ENCODE measurements at places on chromosomes 16 and 17.

GRCh38 chr16:10040136-10041080, 141.8 kb downstream of the GRIN2A start:
- no peak for DNase-seq

DNA sequence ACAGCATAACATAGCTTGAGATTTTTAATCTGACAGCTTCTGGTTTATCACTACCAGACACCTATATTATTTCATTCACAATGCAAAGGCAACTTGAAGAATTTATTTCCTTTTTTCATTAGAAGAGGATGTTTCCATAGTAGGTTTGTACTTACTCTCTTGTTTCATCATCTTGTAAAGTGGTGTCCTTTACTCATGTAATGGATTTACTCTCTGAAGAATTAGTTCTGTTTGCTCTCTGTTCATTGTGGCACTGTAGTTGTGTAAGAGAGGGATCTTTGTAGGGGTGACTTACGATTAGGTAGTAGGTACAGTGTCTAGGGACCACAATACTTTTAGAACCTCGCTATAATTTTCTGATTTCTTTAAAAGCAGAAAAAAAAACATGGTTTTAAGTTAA, 256.1 kb downstream of the BCAS3 start:
- DNase-seq, result no peak

GRCh38 chr17:72145962-72146361, 25.1 kb downstream of the SOX9 start:
- no peak for DNase-seq

GRCh38 chr16:58337090-58337444, 42.2 kb upstream of the PRSS54 start:
- no peak for DNase-seq

GRCh38 chr17:30234964-30235363, 533 bp downstream of the SLC6A4 start:
- DNase-seq, result no peak

- no peak for DNase-seq
Observed at GRCh38 chr16:23499801-23500200, 10.5 kb downstream of the GGA2 start.

GRCh38 chr16:71767060-71767900, 41.4 kb downstream of the AP1G1 start:
- no peak for DNase-seq

- no peak for DNase-seq
Observed at GRCh38 chr17:44362459-44362948, 1.1 kb downstream of the FAM171A2 start.

GRCh38 chr16:87322833-87323726, 5.9 kb upstream of the C16orf95 start:
- no peak for DNase-seq

DNA sequence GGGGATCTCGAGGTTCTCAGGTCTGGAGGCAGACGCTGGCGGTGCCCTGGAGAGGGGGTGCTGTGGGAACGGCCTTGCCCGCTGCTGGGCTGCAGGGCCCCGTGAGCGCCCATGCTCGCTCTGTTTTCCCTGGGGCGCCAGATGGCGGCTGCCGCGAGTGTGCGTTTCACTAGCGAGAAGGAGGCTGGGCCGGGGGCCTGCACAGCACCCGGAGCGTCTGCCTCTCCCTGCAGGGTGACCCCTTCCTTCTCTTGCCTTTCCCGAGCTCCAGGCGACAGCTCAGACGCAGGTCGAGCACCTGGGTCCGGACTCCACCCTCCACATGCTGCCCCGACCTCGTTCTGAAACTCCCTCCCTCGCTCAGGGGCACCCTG, 2.7 kb downstream of the TELO2 start:
- DNase-seq, result no peak

GRCh38 chr16:69471121-69471520, 46.7 kb downstream of the CYB5B start:
- DNase-seq, result no peak

DNA sequence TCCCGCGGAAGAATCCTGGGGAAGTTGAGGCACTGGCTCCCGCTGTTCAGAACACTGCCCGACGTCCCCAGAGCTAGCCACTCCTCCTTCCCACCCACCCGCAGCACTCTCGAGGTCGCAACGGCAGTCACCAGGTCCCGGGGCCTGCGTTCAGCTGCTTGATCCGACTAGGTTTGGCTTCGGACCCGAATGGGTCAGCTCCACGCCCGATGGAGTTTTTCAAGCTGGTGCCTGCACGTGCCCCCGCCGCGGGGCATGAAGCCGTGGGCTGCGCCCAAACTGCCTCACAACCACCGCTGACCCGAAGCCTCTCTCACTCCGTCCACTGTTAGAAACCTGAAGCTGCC, 12.4 kb upstream of the ODF4 start:
- DNase-seq, result no peak

GRCh38 chr17:38746004-38746848, 1.9 kb downstream of the PCGF2 start:
- DNase-seq, result no peak

DNA sequence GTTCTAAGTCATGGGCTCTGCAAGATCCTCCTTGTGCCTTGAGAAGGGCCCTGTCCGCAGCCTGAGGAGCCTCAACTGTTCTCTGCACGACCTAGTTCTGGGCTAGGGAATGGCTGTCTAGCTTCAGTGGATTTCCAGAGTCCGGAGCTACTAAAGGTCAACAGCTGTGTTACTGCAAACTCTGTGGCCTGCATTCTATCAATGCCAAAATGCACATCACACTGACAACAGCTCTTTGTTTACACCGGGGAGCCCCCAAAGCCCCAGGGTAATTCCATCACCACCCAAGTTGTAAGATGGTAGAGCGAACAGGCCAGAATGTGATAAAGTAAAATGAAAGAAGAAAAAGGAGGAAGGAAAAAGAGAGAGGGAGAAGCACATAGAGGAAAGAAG, 610.2 kb downstream of the MAF start:
- no peak for DNase-seq

- no peak for DNase-seq
Observed at GRCh38 chr16:89360760-89361435, 129.5 kb downstream of the ANKRD11 start.

- no peak for DNase-seq
Observed at GRCh38 chr17:57363998-57364643, 107.8 kb downstream of the MSI2 start.

GRCh38 chr16:6382924-6383459, 949.7 kb upstream of the RBFOX1 start:
- DNase-seq, result no peak

GRCh38 chr17:17672453-17673368, 8.5 kb upstream of the RAI1 start:
- no peak for DNase-seq

DNA sequence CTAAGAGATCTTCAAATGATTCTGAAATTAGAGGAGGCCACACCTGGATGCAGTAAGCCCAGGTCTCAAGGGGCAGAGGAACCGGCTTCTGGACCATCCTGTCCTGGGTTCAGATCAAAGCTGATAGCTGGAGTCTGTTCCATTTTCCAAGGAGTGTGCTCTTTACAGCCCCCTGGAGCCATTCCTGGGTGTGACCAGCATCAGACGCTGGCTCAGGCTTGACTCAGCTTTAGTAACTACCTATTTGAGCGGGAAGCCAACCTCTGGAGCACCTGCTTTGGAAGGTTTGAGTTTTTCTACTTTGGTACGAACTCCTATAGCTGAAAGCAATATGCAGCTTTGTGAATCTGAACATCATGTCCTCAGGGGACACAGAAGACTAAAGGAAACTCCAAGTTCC, 12.9 kb upstream of the BBS2 start:
- no peak for DNase-seq

GRCh38 chr16:84709609-84710008, 9.8 kb downstream of the USP10 start:
- no peak for DNase-seq

DNA sequence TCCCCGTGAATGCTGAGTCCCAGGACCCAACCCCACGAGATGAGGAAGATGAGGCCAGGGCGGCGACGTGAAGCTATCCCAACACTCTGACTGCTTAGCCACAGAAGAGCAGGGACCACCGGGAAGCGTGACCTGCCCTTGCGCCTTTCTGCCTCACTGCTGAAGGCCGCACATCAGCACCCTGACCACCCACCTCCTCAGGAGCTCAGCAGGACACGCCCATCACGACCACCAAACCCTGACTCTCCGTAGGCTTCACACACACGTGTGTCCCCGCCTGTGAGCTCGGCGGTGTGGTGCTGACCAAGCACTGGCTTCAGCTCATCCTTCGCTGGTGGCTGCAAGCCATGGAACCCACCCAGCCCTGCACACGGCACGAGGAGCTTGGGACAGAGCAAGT, 97.8 kb downstream of the ZNF778 start:
- DNase-seq, result no peak

- DNase-seq, result no peak
Observed at GRCh38 chr16:3536851-3537250, 36.0 kb downstream of the CLUAP1 start.

GRCh38 chr16:5633845-5634440, 536.3 kb upstream of the EEF2KMT start:
- no peak for DNase-seq

GRCh38 chr17:82171750-82172375, 40.8 kb downstream of the CCDC57 start:
- no peak for DNase-seq

DNA sequence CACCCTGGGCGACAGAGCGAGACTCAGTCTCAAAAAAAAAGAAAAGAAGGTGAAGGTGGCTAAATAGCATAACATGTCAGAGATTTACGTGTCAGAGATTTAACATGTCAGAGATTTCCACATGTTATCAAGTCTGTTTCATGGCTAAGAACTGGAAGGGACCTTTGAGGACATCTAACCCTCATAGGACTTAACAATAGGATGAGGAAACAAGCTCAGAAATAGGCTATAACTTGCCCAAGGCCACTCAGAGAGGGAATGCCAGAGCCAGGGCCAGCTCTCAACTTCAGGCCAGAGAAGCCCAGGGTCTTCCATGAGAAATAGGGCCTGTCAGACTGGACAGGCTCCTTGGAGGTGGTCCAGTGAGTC, 26.8 kb upstream of the ZNF629 start:
- DNase-seq, result no peak

- DNase-seq, result no peak
Observed at GRCh38 chr16:3963886-3964685, 83.6 kb upstream of the CREBBP start.

DNA sequence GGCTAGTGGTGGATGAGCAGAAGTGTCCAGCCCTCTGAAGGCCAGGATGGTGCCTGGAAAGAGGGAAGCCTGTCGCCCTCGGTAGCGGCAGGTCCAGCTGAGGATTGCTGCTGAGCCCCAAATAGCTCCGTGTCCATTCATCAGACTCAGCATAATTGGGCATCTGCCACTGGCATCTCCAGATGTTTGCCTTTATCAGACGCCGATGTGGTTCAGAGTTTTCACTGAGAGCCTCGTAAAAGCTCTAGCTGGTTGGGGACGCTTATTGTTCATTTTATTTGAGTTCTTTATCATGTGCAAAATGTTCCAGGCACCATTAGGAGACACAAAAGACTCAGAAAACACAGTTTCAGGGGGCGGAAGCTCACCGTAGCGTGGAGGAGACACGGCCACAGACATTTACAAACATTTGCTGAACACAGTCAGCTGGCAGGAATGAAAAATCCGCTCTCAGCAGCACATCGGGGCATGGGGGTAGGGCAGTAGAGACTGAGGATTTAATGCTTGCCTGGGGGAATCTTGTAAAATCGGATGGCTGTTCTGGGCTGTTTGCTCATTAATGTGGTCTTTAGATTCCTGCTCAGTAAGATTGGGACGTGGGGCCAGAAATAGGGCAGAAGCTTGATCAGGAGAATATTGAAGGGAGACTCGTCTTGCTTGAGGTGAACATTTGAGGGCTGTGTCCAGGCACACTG, 41.7 kb downstream of the SMPD3 start:
- peak; percentile 5 for DNase-seq

DNA sequence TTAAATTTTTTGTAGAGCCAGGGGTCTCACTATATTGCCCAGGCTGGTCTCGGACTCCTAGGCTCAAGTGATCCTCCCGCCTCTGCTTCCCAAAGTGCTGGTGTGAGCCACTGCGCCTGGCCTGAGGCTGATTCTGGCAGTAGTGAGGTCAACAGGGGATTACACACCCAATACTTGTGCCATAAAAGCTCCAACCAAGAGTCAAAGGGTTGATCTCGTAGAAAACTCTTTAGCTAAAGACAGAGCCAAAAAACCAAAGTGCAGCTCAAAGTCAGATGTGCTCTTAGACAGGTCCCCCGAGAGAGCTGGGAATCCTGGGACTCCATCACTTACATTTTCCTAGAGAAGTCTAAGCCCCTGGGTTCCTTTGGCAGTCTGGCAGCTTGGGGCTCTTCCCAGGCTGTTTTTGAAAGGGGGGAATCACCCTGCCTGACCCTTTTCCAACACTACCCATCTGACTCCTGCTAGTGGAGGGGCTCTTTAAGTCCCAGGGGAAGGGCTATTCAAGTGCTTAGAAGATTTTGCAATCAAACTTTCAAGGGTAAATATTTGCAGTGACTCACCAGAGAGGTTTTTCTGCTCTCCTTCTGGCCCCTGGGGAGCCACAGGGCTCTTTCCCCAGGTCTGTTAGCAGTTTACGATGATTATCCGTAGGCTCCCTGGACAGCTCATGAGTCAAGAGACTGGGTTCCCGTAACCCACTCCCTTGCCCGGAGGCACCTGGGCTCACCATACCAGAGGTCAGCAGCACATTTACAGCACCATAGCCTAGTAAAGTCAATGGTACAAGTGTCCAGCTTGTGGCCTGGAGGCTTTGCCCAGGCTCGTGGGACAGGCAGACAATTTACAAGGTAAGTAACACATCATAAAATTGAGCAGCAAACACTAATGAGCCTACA, 408.7 kb downstream of the SLC39A11 start:
- DNase-seq, result peak; percentile 72

DNA sequence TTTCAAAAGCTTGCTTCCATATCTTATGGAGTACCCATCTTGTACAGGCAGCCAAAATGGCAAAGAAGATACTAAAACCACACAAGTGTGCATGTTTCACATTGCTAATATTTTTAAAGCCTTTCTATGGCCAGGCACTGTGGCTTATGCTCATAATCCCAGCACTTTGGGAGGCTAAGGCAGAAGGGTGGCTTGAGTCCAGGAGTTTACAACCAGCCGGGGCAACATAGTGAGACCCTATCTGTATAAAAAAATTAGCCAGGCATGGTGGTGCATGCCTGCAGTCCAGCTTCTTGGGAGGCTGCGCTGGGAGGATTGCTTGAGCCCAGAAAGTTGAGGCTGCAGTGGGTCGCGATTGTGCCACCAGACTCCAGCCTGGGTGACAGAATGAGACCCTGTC, 71.3 kb downstream of the YPEL2 start:
- DNase-seq, result no peak

GRCh38 chr17:75019146-75019545, 6.7 kb downstream of the MRPL58 start:
- no peak for DNase-seq

- no peak for DNase-seq
Observed at GRCh38 chr17:75773808-75774470, 8.9 kb upstream of the GALK1 start.

GRCh38 chr17:46106966-46107644, 86.1 kb downstream of the KANSL1 start:
- no peak for DNase-seq

- peak; percentile 58 for DNase-seq
Observed at GRCh38 chr16:11032922-11033291, 88.5 kb downstream of the CLEC16A start.

GRCh38 chr17:7883781-7884386, 4.7 kb upstream of the CHD3 start:
- DNase-seq, result no peak

Measured in AG09319 (cell line).